ENCODE measurements at places on chromosomes 11 and 22.

DNA sequence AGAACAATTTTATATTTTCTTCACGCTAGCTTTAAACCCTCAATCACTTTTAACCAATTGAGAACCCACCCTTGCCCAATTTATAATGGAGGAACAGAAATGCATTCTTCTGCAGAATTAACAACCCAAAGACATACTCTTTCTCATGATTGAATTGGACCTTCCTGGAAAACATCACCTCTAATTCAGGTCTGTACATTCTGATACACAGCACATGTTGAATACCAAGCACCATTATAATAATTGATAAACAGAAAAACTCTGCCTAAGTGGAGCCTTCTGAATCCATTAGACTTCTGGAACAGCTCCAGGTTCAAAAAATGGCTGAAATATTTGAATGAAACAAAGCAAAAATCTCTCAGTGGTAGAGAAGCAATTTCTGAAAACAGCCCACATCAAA, 105.4 kb downstream of the FAM76B start:
- no peak for DNase-seq

DNA sequence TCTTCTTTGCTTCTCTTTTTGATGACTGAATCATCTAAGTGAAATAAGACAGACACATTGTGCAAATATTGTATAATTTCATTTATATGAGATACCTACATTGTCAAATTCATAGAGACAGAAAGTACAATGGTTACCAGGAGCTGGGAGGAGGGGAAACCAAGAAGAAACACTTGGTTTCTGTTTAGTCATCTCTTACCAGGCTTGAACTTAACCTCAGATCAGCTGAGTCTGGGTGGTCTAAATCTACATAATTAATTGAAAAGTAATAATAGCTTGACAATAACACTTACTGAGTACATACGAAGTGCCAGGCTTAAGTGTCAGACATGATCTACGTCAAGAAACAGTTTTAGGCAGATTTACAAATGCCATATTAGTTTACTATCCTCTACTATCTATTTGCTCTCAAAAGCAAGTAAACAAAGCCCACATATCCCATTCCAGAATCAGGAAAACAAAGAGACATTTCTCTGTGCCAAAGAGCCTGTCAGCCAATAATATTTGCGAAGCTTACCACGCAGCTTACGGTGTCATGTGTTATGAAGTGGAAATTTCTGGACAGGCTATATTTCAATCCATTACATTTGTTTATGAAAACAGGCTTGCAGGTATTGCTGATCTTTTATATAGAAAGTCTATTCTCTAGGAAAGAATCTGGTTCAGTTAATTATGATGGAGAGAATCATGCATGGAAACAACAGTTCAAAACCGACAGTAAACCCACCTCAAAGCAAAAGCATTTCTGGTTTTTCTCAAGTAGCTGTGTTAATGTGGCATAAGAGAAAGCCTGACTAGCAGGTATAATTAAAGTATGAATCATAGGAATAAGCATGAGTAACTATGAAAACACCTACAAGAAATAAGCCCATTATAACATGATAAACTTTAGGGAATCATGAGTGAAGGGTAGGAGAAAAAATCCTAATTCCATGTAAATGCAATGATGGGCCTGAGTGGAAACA, 2.7 kb upstream of the ARHGAP42 start:
- DNase-seq: no peak

DNA sequence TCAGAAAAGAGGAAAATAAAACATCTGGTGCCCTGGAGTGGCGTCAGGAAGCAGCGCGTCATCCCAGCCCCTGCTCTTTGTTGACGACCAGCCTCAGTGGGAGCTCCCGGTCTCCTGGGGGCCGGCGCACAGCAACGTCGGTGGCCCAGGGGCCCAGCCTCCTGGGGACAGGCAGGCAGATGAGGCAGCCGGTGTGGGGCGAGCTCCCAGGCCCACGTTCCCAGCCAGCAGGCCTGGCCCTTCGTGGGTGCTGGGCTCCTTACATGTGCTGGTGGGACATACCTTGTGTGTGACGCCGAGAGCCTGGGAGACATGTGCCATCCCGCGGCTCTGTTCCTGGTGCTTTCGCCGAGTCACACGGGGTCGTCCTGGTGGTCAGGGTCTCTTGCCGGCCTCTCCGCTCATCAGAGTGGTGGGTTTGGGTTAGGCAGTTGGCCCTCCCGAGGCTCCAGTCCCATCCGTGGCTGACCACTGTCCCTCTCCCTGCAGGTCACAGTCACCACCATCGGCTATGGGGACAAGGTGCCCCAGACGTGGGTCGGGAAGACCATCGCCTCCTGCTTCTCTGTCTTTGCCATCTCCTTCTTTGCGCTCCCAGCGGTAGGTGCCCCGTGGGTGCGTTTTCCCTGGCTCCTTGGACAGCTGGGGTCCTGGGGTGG, 116.7 kb downstream of the KCNQ1OT1 start:
- DNase-seq: no peak

DNA sequence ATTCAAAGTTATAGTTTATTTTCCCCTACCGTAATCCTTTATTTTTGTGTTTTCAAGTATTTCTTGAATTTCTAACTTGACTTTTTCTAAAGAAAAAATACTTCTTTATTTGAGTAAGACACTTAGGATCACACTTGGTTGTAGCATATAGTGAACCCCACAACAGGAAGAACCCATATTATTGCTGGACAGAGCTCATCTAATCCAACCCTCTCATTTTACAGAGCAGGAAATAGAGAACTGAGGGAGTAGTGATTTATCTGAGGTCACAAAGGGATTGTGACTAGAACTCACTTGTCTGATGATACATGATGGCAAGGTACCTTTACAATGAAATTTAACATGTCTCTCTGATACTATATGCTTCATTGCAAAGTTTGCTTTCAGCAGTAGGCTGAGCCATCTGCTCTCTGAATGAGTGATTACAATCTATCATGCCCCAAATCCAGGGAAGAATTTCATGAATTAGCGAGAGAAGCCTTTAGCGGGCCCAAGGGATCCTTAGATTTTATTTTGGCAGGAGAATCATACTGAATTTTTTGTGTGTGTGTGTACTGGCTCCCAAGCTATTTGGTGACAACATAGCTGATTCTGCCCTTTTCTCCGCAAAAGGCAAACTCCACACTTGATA, 9.8 kb downstream of the SLC17A6 start:
- no peak for DNase-seq

DNA sequence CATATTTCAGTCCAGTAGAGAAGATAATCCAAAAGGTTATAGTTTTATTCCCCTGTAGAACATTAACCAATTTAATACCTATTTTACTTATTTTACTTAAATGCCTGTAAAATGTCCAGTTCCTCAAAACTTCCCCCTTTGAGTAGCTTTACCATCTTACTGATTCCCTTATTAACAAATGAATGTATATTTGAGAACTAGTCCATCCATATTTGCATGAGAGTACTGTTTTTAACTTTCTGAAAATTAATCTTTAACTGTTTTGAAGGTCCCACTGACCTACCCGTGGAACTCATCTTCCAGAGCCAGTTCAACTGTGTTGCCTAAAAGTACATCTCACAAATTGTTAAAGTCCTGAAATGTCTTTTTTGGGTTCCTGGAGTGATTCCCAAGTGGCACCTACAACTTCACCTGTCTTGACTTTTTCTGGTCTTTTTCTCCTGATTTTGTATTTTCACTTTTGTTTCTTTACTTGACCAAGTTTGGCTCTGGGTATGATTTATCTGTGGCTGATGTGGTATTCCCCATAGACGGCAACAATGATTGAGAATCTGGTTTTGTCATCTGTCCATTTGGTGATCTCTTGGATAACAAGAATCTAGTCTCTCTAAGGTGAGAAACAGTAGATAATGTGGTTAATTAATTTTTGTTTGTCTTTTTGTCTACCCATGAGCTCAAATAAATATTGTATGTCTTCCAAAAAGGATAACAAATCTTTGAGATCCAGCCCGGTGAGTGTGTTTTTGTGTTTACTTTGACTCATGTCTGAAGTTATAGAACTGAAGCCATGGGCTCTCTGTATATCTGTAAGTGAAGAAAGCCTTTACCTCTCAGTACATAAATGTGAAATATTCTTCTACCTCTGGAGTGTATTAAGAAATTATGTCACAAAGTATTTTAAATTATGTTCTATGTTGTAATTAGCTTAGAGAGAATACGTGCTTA, 174.2 kb downstream of the ETS1 start:
- DNase-seq: no peak

All from fibroblast of pulmonary artery (primary cell).